ENCODE measurements at places on chromosomes 11 and 22.
A peak's percentile ranks its signal among the peaks of the same experiment; 100 is the strongest.

GRCh38 chr11:115817844-115818468, 313.7 kb upstream of the CADM1 start:
- no peak for DNase-seq

DNA sequence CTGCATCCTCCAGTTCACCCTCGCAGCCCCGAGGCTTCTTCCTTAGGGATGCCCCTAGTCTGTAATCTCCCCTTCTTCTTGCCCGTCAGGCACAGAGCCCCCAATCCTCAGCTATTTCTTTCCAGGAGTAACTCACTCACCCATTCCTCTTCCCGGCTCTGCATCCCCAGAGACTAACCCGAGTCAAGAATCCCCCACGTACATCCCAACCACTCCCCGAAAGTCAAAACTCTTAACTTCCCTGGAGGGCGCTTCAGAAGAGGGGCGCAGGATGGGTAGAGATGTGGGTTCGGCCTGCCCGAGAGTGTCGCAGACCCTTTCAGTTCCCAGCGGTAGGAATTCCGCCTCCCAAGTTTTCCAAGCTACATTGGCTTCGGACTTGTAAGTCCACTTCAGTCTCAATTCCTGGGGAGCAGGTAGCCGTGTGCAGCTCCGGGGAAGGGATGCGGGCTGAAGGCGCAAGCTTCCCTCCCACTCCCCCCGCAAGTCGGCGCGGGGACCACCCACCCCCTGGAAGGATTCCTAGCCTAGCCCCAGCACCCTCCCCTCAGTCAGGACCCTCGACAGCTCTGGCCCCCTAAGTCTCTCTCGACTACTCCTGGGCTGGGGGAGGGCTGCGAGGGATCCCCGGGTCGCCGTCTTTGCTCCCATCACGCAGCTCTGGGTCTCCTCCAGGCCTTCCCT, 871 bp downstream of the BDNF start:
- DNase-seq, result no peak

DNA sequence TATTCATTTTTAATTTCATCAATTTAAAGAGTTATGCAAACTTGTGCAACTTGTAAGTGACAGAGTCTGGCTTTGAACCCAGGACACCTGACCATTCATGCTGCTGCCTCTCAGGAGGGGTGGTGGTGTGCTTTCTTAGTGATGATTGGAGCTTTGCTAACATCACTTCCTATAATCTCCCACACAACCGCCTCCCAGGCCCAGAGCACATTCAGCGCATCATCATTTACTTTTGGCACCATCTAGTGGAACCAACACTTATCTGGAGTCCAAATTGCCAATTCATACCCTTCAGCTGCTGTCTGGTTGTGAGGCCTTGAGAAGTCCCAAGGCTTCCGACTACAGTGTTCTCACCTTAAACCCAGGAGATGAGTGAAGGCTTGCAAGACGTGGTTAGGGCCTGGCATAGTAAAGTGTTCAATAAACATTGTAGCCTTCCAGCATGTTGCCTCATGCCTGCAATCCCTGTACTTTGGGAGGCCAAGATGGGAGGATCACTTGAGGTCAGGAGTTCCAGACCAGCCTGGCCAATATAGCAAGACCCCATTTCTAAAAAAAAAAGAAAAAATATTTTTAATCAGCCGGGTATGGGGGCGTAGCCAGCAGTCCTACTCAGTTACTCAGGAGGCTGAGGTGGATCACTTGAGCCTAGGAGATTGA, 1.1 kb upstream of the TTLL1 start:
- DNase-seq, result peak; percentile 83

DNA sequence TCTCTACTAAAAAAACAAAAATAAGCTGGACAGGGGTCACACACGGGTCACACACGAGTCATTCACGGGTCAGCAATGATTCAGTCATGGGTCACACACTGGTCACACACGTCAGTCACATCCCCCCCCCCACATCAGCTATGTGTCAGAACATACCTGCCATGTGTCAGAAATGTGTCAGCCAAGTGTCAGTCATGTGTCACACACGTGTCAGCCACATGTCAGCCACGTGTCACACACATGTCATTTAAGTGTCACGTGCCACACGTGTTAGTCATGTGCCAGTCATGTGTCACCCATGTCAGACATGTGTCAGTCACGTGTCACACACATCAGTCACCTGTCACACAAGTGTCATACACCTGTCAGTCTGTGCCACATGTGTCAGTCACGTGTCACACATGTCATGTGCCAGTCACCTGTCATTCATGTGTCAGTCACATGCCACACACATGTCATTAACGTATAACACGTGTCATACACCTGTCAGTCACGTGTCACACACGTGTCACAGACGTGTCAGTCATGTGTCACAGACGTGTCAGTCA, 28.7 kb upstream of the MMP20 start:
- DNase-seq, result no peak

DNA sequence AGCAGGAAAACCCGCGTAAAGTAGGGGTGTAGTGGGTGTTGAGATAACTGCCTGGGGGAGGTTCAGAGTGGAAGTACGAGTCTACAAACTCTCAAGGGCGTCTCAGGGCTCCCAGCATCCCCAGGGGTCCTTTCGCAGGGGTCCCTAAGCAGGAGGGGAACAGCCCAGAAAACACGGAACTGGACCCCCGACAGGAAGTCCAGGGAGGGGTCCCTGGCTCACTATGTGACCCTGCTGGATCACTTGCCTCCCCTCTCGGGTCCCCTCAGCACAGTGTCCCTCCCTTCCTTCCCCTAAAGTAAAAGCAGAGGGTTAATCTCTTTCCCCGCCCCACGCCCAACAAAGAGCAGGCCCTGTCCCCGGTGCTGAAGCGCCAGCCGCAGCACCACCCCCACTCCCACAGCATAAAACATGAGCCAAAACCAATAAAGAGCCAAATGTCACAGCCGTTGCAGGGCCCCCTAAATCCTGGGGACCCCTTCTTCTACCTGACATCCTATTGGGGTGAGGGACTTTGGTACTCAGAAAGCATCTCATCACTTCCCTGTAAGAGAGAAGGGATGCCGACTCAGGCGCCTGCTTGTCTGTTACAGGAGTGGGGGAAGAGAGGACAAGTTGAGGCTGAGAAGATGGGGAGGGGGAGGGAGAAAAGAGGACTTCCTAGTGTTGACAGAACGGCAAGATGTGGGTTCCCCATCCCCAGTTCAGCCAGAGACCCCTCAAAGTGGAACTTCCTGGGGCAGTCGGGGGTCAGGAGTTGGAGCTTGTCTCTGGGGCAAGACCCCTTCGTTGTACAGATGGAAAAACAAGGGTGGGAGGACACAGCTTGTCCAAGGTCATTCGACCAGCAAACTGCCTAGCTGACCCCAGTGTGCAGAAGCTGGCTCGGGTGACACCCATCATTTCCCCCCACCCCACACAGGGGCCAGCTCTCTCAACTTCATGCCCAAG, 1.4 kb upstream of the NEFH start:
- DNase-seq, result no peak

GRCh38 chr11:6315811-6316425, 4.4 kb downstream of the CAVIN3 start:
- no peak for DNase-seq

DNA sequence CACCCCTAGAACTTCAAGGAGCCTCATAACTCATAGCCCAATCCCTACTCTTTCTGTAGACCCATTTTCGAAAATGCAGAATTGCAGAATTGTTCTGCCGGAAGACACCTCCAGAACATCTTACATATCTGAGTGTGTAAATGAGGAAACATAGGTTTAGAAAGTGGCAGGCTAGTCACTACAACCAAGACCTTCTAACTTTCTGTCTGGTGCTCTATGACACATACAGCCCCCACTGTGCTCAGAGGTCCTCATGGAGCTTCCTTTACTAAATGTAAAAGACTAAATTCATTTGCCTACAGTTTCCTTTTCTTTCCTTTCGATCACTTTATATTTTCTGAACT, 132.1 kb upstream of the DDI1 start:
- DNase-seq, result no peak

DNA sequence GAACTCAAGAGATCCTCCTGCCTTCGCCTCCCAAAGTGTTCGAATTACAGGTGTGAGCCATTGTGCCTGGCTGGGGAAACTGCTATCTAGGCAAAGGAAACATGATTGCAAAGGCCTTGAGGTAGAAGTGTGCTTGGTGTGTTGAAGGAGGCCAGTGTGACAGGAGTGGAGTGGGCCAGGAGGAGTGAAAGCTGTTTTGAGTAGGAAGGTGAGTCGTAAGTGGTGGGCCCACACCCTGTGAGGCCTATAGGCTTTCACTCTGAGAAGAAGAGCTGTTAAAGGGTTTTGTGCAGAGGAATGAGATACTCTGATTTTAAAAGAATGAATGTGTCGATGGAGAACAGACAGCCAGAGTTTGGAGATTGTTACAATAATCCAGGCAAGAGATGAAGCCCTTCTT, 43.4 kb downstream of the WEE1 start:
- DNase-seq, result no peak

- no peak for DNase-seq
Observed at GRCh38 chr11:134939031-134939430, 527.0 kb upstream of the B3GAT1 start.

- DNase-seq, result no peak
Observed at GRCh38 chr11:34316347-34317035, 41.3 kb downstream of the ABTB2 start.

DNA sequence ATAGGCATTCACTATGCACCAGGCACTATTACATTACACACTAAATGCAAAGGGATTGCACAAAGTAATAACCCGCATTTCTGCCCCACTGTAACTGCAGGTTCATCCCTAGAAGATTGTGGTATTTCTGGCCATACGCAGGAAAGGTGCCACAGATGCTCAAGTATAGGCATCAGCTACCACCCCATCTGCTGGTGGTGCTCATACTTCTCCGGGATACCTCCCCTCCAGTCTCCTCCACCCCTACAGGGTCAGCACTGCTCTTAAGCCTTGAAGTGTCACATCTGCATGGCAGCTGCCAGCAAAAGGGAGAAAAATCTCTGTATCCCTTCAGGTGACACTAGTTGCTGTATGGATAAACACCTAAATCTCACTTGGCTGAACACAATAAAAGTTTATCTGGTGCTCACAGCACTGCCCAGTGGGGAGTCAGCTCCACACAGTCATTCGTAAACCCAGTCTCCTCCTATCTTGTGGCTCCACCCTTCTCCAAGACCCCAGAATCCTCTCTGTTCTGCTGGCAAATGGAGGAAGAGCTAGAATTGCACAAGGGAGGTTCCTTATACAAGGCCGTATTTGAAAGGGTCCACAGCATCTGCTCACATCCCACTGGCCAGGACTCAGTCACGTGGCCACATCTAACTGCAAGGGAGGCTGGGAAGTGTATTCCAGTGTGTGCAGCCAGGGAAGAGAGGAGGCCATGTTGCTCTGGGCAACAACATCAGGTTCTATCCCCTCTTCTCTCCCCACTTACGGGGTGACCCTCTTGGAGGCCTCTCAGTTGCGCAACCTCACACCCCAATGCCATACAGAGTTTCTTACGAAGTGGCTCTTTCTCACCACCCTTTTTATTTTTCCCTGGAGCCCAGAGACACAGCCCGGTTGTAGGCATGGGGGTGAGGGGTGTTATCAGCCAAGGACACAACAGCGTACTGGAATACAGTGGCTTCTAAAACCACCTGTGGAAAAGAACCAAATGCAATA, 114.7 kb downstream of the BUD13 start:
- peak; percentile 14 for DNase-seq

DNA sequence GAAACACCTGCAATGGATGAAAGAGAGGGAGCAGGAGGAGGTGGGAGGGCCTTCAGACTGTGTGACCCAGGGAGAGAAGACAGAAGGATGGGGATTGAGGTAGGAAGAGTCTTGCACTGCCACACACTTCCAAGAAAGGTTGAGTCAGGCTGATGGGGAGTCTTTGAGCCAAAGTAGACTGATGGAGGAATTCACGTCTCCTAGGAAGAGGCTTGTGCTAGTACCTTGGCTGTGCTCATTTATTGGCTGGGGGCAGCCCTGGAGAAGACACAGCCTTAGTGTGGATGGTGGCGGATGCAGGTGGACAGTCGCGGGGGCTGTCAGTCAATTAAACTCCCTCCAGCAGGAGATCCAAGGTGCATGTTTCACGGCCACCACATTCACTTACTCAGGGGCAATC, 16.2 kb upstream of the ACCSL start:
- no peak for DNase-seq

GRCh38 chr22:48240148-48240934, 1477.9 kb downstream of the TBC1D22A start:
- no peak for DNase-seq

DNA sequence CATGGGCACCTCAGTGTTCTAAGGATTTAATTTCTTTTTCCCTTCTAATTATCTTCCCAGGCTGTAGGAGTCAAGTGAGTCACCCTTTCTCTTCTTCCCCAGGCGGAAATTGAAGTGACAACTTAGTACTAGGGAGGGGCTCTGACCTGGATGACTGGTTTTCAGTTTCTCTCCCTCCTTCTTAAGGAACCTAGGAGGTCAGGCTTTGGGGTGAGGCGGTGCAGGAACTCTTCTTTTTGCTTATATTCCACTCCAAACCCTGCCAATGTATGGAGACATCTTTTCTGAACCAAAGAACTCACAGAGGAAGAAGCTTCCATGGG, 12.6 kb downstream of the ZDHHC5 start:
- DNase-seq, result no peak

DNA sequence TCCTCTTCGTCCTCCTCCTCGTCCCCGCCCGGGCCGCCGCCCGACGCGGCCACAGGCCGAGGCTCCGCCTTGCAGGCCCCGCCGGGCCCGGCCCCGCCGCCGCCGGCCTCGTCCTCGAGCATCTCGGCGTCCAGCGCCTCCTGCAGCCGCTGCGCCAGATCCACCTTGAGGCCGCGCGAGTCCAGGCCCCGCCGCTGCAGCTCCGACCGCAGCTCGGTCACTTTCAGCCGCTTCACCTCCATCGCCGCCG, 417 bp downstream of the HNRNPUL2 start:
- DNase-seq, result no peak

DNA sequence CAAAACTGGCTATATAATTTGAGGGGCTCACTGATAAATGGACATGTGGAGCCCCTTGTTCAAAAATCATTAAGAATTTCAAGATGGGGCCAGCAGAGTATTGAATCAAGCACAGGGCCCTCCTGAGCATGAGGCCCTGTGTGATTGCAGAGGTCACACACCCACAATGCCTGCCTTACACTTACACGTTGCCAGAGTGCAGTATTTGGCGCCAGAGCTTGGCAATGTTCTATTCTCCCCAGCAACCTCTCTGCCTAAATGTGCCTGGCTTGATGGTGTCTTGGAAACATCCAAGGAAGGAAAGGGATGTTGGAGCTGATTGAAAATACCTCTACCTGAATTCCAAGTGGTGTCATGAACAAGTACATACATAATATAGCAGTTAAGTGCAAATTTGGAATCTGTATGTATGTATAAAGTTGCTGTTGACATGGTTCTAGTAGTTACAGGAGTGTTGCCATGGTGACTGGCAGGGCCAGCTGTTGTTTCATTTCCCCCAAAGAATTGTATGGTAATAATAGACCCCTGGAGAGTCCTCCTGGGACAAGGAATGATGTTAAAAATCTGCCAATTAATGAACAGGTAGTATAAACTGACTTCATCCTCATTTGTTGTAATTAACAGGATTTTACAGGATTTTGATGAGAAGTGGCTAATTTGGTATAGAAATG, 205.7 kb upstream of the NAV2 start:
- no peak for DNase-seq

- DNase-seq, result no peak
Observed at GRCh38 chr22:31193092-31193491, 19.0 kb upstream of the LIMK2 start.

Measured in CMK (cell line).